ENCODE measurements at places on chromosomes 1 and 21. TPM values are rescaled to one million over a fixed set of nuclear protein-coding genes. Genes with fewer than 3 reads are reported as not detected.

CFAP74 gene
- total RNA-seq = not detected

CCDC181 gene
- total RNA-seq = not detected

EFNA1 gene
- total RNA-seq = 33.2 TPM

SPRR2B gene
- not detected for total RNA-seq

C1orf210 gene
- total RNA-seq = not detected

KRTAP11-1 gene
- total RNA-seq = not detected

NHLH1 gene
- 0.13 TPM for total RNA-seq

All from mammary microvascular endothelial cell (primary cell).